ENCODE measurements at places on chromosomes 7 and 10.

DNA sequence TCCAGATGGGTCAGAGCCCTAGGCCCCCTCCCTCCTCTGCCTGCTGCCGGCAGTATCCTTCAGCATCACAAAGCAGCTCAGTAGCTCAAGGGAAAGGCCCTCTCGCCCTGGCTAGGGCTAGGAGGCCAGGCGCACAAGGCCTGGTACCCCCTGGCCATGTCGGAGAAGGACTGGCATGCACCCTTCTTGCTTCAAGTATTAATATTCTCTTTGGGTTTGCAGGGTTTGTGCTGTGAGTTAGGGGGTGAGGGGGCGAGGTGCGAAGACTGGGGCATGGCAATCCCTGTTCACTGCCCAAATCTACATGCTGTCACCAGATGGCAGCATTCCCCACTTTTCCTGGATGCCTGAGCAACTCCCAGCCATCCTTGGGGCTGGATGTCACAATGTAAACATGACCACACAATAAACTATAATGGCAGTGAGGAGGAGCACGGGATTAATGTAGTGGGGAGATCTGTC is 105.2 kb downstream of the NEURL1 start:
- no peak overlapping the region for H3K27ac ChIP-seq
- no peaks in the 10 kb centered on the region for H3K36me3 ChIP-seq
- H3K27me3 ChIP-seq, result no peaks in the 10 kb centered on the region
- H3K4me3 ChIP-seq, result no peak overlapping the region

GRCh38 chr7:2104107-2104710 is 128.5 kb downstream of the MAD1L1 start:
- H3K27me3 ChIP-seq, result no peaks in the 10 kb centered on the region
- H3K4me1 ChIP-seq, result peaks cover 24% of the 10 kb centered on the region
- H3K36me3 ChIP-seq, result peaks cover 16% of the 10 kb centered on the region

GRCh38 chr7:68187532-68187931 is 1190.9 kb downstream of the TYW1 start:
- H3K36me3 ChIP-seq, result no peaks in the 10 kb centered on the region
- no peak for DNase-seq
- H3K27me3 ChIP-seq, result no peaks in the 10 kb centered on the region
- H3K4me3 ChIP-seq, result no peak overlapping the region
- no peak overlapping the region for H3K27ac ChIP-seq

- H3K27ac ChIP-seq, result no peak overlapping the region
- DNase-seq, result no peak
- H3K4me3 ChIP-seq, result no peak overlapping the region
Measured at GRCh38 chr7:147197006-147197405, 1080.4 kb downstream of the CNTNAP2 start.

- no peak overlapping the region for H3K4me3 ChIP-seq
- H3K27ac ChIP-seq, result no peak overlapping the region
- no peaks in the 10 kb centered on the region for H3K27me3 ChIP-seq
- H3K4me1 ChIP-seq, result no peaks in the 10 kb centered on the region
Measured at GRCh38 chr10:90087197-90088023, 386.0 kb downstream of the KIF20B start.

DNA sequence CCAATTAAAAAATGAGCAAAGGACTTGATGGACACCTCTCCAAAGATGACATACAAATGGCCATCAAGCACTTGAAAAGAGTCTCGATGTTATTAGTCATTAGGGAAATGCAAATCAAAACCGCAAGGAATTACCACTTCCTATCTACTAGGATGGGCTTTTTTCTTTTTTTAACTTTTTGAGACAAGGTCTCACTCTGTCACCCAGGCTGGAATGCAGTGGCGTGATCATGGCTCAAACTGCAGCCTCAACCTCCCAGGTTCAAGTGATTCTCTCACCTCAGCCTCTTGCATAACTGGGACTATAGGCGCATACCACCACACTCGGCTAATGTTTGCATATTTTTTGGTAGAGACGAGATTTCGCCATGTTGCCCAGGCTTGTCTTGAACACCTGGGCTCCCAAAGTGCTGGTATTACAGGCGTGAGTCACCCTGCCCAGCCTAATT is 13.6 kb downstream of the NKX1-2 start:
- no peaks in the 10 kb centered on the region for H3K4me1 ChIP-seq
- H3K27ac ChIP-seq, result no peak overlapping the region
- H3K27me3 ChIP-seq, result peaks cover 12% of the 10 kb centered on the region
- no peaks in the 10 kb centered on the region for H3K36me3 ChIP-seq

- peaks cover 11% of the 10 kb centered on the region for H3K4me1 ChIP-seq
- H3K27me3 ChIP-seq, result no peaks in the 10 kb centered on the region
- peaks cover 11% of the 10 kb centered on the region for H3K36me3 ChIP-seq
- no peak overlapping the region for H3K27ac ChIP-seq
Measured at GRCh38 chr10:112945811-112946210, 4.2 kb upstream of the TCF7L2 start.

GRCh38 chr7:151711906-151712809 is 164.8 kb downstream of the PRKAG2 start:
- peaks cover 9% of the 10 kb centered on the region for H3K4me1 ChIP-seq
- no peak overlapping the region for H3K4me3 ChIP-seq
- H3K27me3 ChIP-seq, result no peaks in the 10 kb centered on the region

GRCh38 chr10:126099366-126099765 is 203.0 kb downstream of the FANK1 start:
- H3K4me1 ChIP-seq, result peaks cover 2% of the 10 kb centered on the region
- H3K36me3 ChIP-seq, result peaks cover 23% of the 10 kb centered on the region
- DNase-seq, result no peak
- H3K27ac ChIP-seq, result no peak overlapping the region
- H3K4me3 ChIP-seq, result no peak overlapping the region
- H3K27me3 ChIP-seq, result no peaks in the 10 kb centered on the region

- H3K36me3 ChIP-seq, result peaks cover 3% of the 10 kb centered on the region
- no peak overlapping the region for H3K27ac ChIP-seq
- no peaks in the 10 kb centered on the region for H3K4me1 ChIP-seq
- H3K27me3 ChIP-seq, result peaks cover 54% of the 10 kb centered on the region
- H3K4me3 ChIP-seq, result no peak overlapping the region
Measured at GRCh38 chr7:4150731-4151130, 531.4 kb upstream of the FOXK1 start.

GRCh38 chr7:148972375-148972774 is 55.9 kb downstream of the PDIA4 start:
- H3K27ac ChIP-seq, result no peak overlapping the region
- no peak for DNase-seq
- peaks cover 3% of the 10 kb centered on the region for H3K4me1 ChIP-seq
- peaks cover 5% of the 10 kb centered on the region for H3K27me3 ChIP-seq

- H3K36me3 ChIP-seq, result no peaks in the 10 kb centered on the region
- H3K4me1 ChIP-seq, result no peaks in the 10 kb centered on the region
- H3K27me3 ChIP-seq, result no peaks in the 10 kb centered on the region
- no peak for DNase-seq
- no peak overlapping the region for H3K4me3 ChIP-seq
Measured at GRCh38 chr10:59578741-59579140, 130.9 kb downstream of the SLC16A9 start.

DNA sequence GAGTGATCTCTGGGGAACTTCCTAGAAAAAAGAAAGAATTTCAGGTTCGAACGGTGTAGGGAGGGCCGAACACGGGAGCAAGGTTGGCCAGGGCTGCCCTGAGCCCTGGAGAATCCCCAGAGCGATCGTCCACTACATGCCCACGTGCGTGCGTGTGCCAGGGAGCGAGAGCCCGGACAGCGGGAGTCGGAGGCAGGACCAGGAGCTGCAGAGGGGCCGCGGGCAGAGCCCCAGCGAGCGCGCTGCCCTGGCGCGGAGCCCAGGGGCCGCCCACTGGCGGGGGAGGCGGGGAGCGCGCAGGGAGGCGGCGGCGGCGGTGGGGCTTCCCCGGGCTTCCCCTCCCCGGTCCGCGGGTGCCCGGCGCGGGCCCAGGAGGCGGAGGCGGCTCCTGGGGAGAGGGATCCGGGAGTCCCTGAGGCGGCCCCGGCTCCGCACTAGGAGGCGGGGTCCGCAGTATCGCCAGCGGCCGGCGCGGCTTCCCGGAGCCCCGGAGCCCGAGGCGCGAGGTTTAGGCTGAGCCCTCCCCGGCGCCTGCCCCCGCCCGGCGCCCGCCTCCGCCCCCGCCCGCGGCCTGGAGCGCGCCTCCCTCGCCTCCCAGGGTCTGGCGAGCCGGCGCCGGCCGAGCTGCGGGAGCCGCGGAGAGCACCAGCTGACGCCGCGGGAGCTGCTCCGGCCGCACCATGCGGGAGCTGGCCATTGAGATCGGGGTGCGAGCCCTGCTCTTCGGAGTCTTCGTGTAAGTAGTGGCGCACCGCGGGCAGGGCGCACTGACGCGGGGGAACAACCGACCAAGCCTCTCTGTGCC is at the start of gene PLPP4:
Gene PLPP4, plus strand, starts transcription at position 602 of the 805 bp plus-strand sequence. Its CDS starts 79 bp downstream, at position 681.
- peaks cover 3% of the 10 kb centered on the region for H3K36me3 ChIP-seq
- no peaks in the 10 kb centered on the region for H3K4me1 ChIP-seq
- DNase-seq, result no peak
- no peak within 1 kb of the TSS for H3K27ac ChIP-seq
- H3K4me3 ChIP-seq, result no peak within 1 kb of the TSS
- H3K27me3 ChIP-seq, result peaks cover 26% of the 10 kb centered on the region

DNA sequence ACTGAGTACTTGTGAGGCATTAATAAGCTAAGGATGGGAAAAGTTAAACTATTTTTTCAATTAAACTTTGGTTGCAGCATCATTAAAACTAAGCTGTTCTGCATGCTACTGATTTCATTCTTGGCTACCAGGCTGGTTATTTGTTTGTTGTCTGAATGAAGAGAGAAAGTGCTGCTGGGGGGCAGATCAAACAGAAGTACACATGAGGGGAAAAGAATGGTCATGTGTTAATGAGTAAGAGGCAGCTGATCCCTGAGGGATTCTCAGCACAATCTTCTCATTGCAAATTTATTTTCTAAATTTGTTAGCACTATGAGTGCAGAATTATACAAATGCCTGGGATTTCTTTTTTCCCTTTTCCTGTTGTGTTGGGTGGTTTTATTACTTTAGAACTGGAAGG is 213.2 kb upstream of the HPS1 start:
- H3K4me1 ChIP-seq, result no peaks in the 10 kb centered on the region
- no peak overlapping the region for H3K27ac ChIP-seq
- H3K36me3 ChIP-seq, result no peaks in the 10 kb centered on the region
- peaks cover 14% of the 10 kb centered on the region for H3K27me3 ChIP-seq

DNA sequence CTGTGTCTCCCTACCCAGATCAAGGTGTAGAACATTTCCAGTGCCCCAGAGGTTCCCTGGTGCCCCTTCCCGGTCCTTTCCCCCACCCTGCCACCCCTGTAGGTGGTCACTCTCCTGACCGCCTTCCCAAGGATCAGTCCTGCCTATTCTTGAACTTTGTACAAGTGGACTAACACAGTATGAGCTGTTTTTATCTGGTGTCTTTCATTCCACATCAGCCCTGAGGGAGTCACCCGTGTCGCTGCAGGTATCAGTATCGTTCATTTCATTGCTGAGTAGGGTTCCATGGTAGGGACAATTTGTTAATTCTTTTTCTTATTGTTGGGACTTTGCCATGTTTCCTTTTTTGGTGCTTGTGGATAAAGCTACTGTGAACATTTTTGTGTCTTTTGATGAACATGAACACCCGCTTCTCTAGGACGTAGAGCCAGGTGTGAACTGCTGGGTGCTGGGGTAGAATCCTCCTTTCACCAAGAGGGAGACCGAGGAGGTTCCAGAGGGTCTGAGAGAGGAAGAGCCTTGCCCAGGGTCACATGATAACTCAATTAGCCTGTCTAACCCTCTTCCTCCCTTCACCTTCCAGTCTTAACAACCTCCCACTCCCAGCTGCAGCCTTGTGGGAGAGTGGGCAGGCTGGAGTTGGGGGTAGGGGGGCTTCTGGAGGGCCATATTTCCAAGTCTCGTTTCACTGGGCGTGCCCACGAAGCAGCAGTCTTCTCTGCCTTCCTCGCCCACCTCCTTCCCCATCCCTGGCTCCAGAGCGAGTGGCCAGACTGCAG is 18.0 kb downstream of the PALD1 start:
- no peak for DNase-seq
- H3K27me3 ChIP-seq, result peaks cover 34% of the 10 kb centered on the region
- no peak overlapping the region for H3K4me3 ChIP-seq
- peaks cover 18% of the 10 kb centered on the region for H3K4me1 ChIP-seq

DNA sequence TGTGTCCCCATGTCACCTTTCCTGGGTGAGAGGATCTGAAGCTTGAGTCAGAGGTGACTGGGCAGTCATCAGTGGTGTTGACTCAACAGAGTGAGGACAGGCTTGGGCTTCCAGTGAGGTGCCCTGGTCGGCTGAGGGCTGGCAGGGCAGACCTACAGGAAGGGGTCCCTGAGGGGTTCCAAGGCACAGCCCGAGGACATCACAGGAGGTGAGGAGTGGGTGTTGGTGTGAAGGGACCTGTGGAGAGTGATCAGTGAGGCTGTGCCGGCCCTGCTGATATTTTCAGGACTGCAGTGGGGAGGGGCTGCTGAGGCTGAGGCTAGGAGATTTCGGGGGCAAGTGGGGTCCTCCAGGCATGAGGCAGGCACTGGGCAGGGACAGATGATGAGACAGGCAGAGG is 545.5 kb downstream of the TCERG1L start:
- no peak overlapping the region for H3K27ac ChIP-seq
- H3K4me1 ChIP-seq, result no peaks in the 10 kb centered on the region
- H3K27me3 ChIP-seq, result peaks cover 7% of the 10 kb centered on the region
- no peaks in the 10 kb centered on the region for H3K36me3 ChIP-seq
- no peak overlapping the region for H3K4me3 ChIP-seq

- H3K4me3 ChIP-seq, result no peak overlapping the region
- H3K4me1 ChIP-seq, result no peaks in the 10 kb centered on the region
- no peaks in the 10 kb centered on the region for H3K27me3 ChIP-seq
- no peaks in the 10 kb centered on the region for H3K36me3 ChIP-seq
- H3K27ac ChIP-seq, result no peak overlapping the region
Measured at GRCh38 chr7:30642789-30643188, 39.5 kb downstream of the CRHR2 start.

DNA sequence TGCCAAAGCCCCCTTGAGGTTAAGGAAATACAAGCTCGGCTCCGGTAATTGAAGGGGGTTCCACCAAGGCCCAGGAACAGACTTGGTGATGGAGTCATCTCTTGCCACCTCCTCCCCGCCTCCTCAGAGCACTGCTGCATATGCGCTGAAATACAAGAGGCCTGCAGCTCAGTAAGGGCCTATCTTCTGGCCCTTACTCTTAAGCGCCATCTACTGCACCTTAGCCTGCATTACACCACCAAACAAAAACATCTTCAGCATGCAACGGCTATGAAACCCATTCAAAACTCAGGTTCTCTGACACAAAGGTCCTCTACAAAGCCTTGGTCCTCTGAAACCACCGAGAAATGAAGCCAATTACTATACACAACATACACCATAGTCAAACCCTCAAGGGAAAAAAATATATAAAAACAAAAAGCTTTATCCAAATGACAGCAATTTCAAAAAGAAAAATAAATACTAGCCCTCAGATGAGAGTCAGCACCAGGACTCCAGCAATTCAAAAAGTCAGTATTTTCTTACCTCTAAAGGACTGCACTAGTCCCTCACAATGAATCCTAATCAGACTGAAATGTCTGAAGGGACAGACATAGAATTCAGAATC is 176.8 kb upstream of the TBX20 start:
- no peak overlapping the region for H3K27ac ChIP-seq
- H3K27me3 ChIP-seq, result peaks cover 49% of the 10 kb centered on the region
- H3K36me3 ChIP-seq, result no peaks in the 10 kb centered on the region

- no peak overlapping the region for H3K4me3 ChIP-seq
- no peak overlapping the region for H3K27ac ChIP-seq
- no peak for DNase-seq
- no peaks in the 10 kb centered on the region for H3K27me3 ChIP-seq
Measured at GRCh38 chr7:133070562-133070961, 11.3 kb downstream of the CHCHD3 start.

All from effector memory CD8-positive, alpha-beta T cell (primary cell).